ENCODE measurements at places on chromosomes 6 and 20.

DNA sequence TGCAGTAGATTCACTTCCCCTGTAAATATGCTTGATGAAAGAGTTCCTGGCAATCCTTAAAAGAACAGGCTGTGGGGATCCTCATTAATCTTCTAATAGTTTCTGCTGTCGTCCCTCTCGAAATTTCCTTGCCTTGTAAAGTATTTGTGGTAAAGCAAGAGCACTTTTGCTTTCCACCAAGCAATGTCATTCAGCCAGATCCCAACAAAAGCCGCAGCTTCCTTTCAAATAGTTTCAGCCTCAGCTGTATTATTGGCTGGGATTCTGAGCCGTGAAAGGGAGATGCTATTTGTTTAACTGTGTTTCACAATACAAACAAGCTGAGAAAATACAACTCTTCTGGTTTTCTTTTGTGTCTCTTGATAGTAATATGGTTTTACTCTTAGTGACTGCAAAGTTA is 48.9 kb upstream of the EPHA7 start:
- no peak for DNase-seq

DNA sequence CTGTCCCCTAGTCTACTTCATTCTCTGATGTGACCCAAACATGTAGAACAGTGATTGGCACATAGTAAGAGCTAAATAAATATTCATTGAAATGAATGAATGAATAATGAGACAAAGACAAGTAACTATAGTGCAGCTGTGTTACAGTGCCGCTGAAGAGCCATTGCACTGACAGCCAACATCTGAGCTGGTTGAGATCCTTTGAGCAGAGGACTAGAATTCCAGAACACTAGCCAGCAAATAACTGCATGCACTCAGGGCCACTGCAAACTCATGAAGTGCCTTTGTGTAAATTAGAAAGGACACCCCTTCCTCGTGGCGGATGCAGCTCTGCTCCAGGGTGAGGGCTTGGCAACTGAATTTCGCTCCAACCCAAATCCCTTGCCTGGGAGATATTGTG is 230.3 kb upstream of the CDYL start:
- no peak for DNase-seq

DNA sequence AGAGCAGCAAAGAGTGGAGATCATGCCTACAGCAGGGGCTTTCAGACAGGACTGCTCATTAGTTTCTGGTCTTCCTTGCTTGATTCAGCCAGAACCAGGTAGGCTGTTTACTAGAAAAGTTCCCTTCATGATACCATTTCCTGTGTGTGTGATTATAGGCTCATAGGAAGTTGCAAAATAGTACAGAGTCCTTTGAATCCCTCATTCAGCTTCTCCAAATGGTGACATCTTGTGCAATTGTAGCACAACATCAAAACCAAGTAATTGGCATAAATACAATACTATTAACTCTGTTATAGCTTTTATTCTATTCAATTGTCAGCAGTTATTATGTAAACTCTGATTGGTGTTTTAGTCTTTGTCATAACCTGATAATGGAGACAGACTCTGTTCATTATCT is 347.3 kb upstream of the CDH4 start:
- DNase-seq: no peak

DNA sequence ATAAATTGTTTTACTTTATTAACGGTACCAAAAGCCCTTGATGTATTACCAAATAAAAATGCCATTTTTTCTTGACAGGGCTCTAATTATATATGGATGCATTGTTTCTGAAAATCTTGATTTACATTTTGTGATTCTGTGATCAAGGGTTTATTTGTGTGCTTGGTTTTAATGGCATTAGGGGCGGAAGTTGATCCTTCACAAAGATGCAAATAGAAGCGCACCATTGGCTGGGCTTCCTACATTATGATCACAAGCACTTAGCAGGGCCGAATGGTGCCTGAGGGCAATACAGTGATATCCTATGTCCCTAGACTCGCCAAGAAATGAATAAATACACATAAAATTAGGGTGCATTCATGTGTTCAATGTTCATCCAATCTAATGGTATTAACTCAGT is 172.9 kb upstream of the UST start:
- DNase-seq: no peak

DNA sequence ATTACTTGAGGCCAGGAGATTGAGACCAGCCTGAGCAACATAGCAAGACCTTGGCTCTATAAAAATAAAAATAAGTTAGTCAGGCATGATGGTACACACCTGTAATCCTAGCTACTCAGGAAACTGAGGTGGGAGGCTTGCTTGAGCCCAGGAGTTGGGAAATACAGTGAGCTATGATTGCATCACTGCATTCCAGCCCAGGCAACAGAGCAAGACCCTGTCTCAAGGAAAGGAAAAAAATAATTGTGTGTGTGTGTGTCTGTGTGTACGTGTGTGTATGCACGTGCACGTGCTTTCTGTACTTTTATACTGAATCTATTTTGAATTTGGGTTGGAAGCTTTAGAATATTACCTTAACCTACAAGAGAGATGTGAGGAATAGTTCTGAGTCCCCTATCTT is 58.9 kb downstream of the KIZ start:
- no peak for DNase-seq

DNA sequence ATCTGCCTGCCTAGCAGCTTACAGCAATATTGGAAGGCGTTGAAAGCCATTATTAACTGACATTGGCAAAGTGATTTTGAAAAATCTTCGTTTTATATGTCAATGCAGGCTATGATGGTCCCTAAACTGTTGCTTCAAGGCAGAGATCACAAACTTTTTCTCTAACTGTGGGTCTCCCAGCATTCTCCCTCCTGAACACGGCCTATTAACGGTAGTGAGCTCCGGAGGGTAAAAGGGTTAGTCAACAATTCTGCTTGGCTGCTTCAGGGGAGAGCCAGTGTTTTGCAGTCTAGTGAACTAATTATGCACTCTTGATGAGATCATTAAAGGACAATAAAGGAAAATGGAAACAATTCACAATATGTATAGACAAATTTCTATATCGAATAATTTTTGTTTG is 261.8 kb upstream of the QKI start:
- DNase-seq: no peak

GRCh38 chr6:136599329-136600011 is 49.2 kb upstream of the MAP7 start:
- no peak for DNase-seq

DNA sequence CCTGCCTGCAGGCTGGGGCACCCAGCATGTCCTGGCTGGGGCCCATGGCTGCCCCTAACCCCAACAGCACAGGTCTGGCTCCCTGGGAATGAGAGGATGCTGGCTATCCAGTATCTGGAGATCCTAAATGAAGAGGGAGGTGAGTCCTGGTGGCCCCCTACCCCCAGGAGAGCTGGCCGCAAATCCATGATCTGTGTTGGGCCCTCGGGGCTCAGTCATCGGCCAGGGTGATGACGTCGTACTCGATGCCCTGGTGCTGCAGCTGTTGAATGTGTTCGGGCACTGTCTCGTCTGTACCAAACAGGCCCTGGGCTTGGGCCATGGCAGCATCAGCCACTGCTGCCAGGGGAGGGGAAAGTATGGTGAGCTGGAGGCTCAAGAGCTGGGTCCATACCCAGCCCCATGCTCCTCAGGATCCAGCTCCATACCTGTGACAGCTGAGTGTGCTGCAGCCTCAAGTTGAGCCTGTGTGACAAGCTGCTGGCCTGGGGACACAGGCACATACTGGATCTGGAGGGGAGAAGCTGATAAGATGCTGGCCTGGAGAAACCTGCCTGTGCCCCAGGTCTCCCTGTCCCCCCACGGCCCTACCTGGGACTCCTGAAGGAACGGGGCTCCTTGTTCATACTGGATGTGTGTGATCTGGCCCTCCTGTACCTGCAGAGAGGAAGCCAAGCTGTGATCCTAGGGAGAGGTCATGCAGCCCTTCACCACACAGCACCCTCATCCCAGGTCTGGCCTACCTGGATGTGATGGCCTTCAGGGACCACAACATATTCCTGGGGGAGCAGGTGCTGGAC is 14.5 kb downstream of the PCIF1 start:
- no peak for DNase-seq

- DNase-seq: no peak
Observed at GRCh38 chr6:68677058-68677457, 42.0 kb downstream of the ADGRB3 start.

DNA sequence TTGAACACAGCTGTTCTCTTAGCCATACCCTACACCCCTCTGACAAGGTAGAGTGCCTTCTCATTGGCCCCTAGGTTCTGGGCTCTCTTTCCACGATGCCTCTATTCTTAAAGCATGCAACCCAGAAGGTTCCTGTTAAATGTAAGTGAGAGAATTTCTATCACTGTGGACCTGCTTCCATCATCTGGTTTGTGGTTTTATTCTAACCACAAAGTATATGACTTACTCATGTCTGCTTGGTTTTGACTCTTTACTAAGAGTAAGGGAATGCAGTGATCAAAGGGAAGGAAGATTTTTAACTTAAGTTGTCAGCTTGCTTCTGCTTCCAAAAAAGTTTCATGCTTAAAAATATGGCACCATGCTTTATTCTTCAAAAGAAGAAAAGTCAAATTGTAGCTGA is 80.2 kb downstream of the ANKEF1 start:
- DNase-seq: no peak

- DNase-seq: no peak
Observed at GRCh38 chr20:8505476-8506200, 373.6 kb downstream of the PLCB1 start.

All from HT-29 (cell line).